HepG2 (cell line): ENCODE measurements at places on chromosomes 11 and 22.

GRCh38 chr11:64697663-64698375 is 25.2 kb downstream of the NRXN2 start:
- no peak for DNase-seq

DNA sequence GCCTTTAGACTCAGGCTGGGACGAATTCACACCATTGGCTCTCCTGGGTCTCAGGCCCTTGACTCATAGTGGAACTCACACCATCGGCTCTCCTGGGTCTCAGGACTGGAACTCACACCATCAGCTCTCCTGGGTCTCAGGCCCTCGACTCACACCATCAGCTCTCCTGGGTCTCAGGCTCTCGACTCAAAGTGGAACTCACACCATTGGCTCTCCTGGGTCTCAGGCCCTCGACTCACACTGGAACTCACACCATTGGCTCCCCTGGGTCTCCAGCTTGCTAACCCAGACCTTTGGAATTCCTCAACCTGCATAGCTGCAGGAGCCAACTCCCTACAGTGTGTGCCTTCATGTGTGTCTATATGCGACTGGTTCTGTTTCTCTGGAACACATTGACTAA is 56.7 kb downstream of the SHISAL1 start:
- DNase-seq, result no peak

GRCh38 chr11:62593434-62594044 is 2.2 kb upstream of the TUT1 start:
- DNase-seq, result peak; percentile 59

DNA sequence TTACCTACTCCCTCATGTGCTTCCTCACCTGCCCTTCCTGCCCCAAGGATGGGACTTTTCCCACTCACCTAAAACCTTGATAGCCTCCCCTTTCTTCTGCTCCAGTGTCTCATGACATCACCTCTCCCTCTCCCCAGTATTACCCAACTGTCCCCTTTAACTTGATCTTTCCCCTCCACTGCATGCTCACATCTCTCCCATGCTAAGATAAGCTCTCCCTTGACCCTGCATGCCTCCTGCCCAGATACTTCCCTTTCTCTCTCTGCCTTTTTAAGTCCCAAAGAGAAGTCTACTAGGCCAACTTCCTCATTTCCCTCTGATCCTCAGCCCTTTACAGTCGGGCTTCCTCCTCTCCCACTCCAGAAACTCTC is 14.8 kb downstream of the CD3E start:
- no peak for DNase-seq

DNA sequence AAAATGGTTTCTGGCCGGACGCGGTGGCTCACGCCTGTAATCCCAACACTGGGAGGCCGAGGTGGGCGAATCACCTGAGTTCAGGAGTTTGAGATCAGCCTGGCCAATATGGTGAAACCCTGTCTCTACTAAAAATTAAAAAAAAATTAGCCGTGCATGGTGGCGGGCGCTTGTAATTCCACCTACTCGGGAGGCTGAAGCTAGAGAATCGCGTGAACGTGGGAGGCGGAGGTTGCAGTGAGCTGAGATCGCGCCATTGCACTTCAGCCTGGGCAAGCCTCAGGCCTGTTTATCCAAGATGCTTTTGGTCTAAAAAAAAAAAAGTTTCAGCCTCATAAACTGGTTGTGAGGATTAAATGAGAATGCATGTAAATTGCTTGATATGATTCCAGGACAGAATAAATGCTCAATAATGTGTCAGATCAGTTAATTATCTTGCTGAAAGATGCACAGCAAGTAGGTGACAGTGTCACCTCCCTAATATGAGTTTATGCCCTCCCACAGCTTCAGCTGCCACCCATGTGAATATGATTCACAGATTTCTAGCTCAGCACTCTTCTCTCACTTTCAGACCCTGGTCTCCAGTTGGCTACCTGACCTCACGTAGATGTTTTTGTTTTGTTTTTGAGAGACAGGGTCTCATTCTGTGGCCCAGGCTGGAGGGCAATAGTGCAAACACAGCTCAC is 1.1 kb upstream of the ALG8 start:
- DNase-seq, result no peak

GRCh38 chr11:99683933-99684332 is 663.2 kb downstream of the CNTN5 start:
- no peak for DNase-seq

GRCh38 chr11:69686452-69686851 is 11.3 kb upstream of the LTO1 start:
- no peak for DNase-seq

- peak; percentile 62 for DNase-seq
Observed at GRCh38 chr11:58394195-58394594, 12.5 kb downstream of the OR5B3 start.

- no peak for DNase-seq
Observed at GRCh38 chr11:108838792-108839105, 173.9 kb downstream of the DDX10 start.

GRCh38 chr11:65204143-65204542 is 22.4 kb downstream of the CAPN1 start:
- DNase-seq, result no peak

- DNase-seq, result no peak
Observed at GRCh38 chr11:72433455-72434036, 785 bp downstream of the CLPB start.
